ENCODE measurements at places on chromosomes 2 and 18. TPM values are rescaled to one million over a fixed set of nuclear protein-coding genes. Genes with fewer than 3 reads are reported as not detected.

The FARP2 gene
- total RNA-seq: 36.0 TPM

DNA sequence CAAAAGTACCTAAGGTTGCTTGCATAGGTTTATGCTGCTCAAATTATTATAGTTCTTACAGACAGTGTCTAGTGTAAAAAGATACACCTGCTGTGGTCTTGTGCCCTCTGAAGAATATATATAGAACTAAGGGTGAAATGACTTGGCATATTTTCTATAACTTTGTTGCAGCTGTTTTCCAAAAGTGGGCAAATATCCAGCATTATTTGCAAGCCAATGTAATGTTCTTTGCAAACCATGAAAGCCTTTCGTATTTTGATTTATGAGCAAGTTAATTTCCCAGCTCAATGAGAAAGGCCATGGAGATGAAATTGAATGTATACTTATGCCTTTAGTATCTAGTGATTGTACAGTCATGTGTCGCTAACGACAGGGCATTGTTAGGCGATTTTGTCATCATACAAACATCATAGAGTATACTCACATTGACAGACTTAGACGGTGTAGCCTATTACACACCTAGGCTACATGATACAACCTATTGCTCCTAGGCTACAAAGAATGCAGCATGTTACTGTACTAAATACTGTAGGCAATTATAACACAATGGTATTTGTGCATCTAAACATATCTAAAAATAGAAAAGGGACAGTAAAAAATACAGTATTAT lies 116.3 kb downstream of the PLCL1 start:
- no peak for DNase-seq

DNA sequence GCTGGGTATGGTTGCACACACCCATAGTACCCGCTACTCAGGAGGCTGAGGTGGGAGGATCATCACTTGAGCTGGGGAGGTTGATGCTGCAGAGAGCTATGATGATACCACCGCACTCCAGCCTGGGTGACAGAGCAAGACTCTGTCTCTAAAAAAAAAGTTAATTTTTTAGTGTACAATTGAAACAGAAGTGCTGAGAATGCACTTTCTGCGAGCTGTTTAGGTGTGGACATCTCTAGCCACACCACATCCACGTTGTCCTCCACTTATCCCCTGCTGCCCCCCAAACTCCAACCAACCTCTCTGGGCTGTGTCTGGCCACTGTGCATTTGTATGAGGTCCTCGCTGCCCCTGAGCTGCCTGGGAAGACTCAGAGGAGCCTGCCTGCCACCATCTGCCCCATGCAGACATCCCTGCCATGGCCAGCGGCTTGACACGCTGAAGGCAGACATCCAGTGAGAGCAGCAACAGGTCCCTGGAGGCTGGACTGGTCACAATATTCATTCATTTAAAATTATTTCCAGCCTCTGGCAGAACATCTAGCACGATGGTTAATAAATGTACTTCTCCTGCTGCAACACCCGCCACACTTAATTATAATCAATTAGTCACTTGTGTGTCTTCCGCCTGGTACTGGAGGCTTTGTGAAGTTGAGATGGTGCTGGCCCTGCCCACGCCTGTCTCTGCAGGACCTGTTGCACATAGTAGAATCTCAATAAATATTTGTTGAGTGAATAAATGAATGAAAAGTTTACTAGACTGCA lies 3.7 kb upstream of the AFF3 start:
- DNase-seq: no peak

The INHA gene
- total RNA-seq: not detected

DNA sequence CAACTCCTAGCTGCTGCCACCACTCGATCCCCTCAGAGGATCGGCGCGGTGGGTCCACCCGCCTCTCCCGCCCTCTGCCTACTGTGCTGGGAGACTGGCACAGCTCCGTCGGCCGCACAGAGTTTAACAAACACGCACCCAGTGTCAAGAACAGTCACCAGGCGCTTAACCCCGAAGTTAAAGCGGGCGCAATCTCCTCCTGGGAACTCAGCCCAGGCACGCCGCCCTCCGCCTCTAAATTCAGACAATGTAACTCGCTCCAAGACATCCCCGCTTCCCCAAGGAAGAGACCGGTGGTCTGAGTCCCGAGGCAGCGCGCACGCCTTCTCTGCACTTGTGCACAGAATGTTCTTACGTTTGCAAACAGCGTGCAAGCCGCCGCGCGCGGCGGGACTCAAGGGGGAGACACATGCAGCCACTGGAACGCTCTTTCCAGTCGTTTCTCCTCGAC lies 533 bp downstream of the CXCR4 start:
- peak; percentile 77 for DNase-seq

- DNase-seq: no peak
Measured at GRCh38 chr2:161138429-161138828, 21.8 kb upstream of the TANK start.

The GLB1L gene
- total RNA-seq: 3.5 TPM

The ATAD2B gene
- 15.4 TPM for total RNA-seq

The BBS5 gene
- total RNA-seq: 4.8 TPM

GRCh38 chr2:71926089-71926447 lies 221.6 kb downstream of the CYP26B1 start:
- no peak for DNase-seq

GRCh38 chr2:106642679-106643078 lies 155.5 kb downstream of the CD8B2 start:
- DNase-seq: no peak

The KYNU gene
- 0.20 TPM for total RNA-seq

- no peak for DNase-seq
Measured at GRCh38 chr2:88500691-88501090, 48.2 kb upstream of the FOXI3 start.

GRCh38 chr2:237320801-237321560 lies 93.0 kb downstream of the COL6A3 start:
- DNase-seq: no peak

GRCh38 chr2:171516793-171517192 lies 5.5 kb upstream of the CYBRD1 start:
- no peak for DNase-seq

DNA sequence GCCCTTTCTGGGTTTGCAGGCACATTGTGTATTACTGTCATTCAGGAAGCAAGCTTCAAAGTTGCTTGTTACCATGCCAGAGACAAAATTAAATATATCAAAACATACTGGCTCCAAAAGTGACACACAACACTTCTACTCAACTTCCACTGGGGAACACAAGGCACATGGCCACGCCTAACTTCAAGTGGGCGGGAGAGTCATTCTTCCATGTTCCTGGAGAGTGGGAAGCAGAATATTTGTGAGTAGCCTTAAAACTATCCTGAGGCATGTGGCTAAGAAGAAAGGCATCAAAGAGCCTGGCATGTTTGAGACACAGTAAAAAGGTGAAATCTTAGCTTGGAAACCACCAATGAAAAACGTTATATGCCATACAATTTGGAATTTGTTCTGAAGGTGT lies 90.5 kb upstream of the TACR1 start:
- DNase-seq: no peak

The ONECUT2 gene
- not detected for total RNA-seq

The BOK gene
- total RNA-seq: not detected

DNA sequence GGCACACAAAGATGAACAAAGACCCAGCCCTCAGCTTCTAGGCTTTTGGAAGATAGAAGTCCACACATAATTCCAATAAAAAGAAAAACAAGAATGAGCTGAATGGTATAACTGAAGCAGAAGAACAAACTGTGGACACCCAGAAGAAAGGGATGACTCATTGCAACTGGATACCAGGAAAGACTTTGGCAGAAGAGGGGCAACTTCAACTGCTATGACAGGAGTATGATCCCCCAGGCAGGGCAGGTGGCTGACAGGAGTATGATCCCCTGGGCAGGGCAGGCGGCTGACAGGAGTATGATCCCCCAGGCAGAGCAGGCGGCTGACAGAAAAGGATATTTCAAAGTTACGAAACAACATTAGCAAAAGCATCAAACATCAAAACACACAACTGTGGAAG lies 21.6 kb downstream of the PID1 start:
- DNase-seq: no peak

The SAG gene
- total RNA-seq: not detected

DNA sequence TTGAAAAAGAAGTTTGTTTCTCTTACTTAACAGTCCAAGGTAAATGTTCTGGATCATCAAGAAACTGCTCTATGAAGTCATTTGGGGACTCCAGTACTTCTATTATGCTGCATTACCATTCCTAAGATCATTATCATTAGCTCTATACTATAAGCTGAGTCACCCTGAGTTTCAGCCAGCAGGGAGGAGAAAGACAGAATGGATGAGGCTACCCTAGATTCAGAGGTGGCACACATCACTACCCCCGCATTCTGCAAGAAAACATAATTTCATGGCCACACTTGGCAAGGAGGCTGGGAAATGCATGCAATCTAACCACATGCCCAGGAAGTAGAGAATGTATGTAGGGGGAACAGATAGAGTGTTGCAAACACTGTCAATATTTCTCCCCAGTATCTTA lies 16.6 kb upstream of the LNPK start:
- no peak for DNase-seq

The MC2R gene
- not detected for total RNA-seq

The DLGAP1 gene
- 0.07 TPM for total RNA-seq

DNA sequence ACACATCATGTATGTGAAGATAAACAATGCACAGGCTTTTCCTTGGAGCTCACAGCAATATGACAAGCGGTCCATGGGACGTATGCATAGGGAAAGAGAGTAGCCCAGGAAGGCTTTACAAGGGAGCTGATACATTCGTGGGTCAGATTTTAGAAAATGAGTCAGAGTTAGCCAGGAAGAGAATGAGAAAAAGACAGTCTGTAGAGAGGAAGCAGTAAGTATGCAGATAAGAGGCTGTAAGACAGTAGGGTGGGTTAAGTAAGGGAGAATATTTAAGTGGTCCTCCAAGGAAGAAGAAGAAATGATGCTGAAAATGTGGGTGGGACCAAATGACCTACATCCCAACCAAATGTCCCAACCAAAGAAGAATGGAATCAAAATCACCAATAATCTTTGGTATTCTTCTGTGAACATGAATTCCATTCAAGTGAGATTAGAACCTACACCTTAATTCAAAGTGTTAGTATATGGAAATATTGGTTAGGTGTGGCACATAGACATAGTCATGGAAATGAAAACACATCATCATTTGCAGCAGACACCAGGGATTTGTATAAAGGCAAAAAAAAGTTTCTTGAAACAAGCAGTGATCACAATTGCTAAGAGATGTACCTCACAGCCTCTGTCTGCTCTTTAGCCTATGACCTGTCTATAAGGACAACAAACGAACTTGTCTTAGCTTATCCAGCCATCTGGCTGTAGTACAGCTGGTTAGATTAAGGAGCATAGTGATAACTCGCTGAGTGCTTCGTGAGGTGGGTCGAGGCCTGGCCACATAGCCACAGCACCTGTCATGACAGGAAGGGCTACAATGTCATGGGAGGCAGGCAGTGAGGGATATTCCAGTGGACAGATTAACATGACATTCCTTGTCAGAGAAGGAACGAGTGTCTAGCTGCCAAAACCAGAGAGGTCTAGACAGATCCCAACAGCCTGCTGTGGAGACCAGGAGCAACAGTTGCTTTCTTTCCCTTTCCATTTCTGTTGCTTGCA lies 133.6 kb downstream of the ALK start:
- DNase-seq: no peak

- no peak for DNase-seq
Measured at GRCh38 chr2:98233941-98234340, 112.3 kb upstream of the CNGA3 start.

The MPV17 gene
- 85.9 TPM for total RNA-seq

DNA sequence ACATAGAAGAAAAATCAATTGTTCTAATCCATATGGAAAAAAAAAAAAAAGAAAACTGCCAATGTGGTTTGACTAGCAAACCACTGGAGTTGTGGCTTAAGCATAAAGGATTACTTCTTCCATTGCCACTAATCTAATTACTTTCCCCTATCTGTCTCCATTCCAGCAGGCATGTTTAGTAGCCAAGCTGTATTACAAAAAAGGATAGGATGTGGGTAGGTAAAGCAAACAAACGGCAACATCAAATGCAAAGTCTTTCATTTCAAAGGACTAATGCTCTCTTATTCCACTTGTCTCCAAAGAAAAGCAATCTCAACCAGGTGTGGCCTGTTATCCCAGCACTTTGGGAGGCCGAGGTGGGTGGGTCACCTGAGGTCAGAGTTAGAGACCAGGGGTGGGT lies 36.5 kb downstream of the SLC8A1 start:
- DNase-seq: no peak
